ENCODE measurements at places on chromosomes 1 and 21.
A peak's percentile ranks its signal among the peaks of the same experiment; 100 is the strongest.

- no peak for DNase-seq
These were observed 70.0 kb upstream of the SELENON start for GRCh38 chr1:25729790-25730644.

- DNase-seq, result peak; percentile 79
These were observed 86.8 kb upstream of the GCLM start for GRCh38 chr1:93995837-93996536.

GRCh38 chr1:187854457-187854856 is 1025.7 kb downstream of the PLA2G4A start:
- no peak for DNase-seq

- no peak for DNase-seq
These were observed 45.7 kb upstream of the CACYBP start for GRCh38 chr1:174954073-174954460.

- no peak for DNase-seq
These were observed 63.6 kb upstream of the GALNT2 start for GRCh38 chr1:230003409-230003808.

DNA sequence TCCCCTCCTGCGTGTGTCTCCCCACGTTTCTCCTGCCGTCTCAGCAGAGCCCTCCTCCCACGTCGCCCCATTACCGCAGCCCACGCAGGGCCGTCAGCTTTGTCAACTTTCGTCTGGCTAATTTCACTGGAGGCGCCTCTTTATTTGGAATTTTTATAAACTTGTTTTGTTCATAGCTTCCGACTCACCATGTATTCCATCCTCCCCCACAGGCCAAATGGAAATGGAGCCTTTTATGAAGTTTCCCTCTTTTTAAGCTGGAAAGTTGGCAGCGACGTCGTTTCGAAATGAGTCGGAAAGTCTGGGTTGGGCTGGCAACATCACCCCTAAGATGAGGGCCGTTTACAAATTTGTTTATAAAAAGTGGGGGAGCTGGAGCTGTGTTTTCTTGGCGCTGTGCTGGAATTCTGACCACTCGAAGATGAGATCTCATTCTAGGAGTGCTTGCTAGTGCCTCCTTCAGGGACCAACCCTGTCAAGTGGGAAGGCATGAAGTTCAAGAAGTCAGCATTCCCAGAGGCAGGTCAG is 23.7 kb upstream of the SLC45A1 start:
- DNase-seq, result no peak

DNA sequence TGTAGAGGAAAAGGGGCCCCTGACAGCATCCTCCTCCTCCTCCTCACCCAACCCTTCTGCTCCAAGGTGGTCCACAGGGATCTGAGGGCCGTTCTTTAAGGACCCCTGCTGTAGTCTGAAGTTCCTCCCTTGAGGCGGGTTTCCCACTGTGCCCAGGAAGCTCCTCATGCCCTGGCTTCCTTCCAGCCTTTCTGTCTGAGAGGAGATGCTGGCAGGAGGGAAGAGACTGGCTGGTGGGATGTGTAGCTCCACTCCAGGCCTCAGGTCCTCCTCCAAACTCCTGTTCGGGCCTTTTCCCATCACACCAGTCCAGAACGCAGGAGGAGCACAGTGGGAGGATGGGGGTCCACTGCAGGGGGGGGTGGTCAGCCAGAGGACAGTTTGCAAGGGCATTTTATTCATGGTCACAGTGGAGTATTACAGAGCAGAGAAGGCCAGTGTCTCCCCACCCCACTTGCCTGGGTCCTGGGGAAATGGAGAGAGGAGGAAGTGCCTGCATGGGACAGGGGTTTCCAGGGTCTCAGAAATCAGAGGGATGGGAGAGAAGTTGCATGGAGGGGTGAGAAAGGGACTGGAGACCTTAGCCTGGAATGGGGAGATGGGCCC is 7.8 kb downstream of the ETV3L start:
- DNase-seq, result no peak

- DNase-seq, result peak; percentile 90
These were observed 59.8 kb upstream of the ACOT11 start for GRCh38 chr1:54488065-54488750.

DNA sequence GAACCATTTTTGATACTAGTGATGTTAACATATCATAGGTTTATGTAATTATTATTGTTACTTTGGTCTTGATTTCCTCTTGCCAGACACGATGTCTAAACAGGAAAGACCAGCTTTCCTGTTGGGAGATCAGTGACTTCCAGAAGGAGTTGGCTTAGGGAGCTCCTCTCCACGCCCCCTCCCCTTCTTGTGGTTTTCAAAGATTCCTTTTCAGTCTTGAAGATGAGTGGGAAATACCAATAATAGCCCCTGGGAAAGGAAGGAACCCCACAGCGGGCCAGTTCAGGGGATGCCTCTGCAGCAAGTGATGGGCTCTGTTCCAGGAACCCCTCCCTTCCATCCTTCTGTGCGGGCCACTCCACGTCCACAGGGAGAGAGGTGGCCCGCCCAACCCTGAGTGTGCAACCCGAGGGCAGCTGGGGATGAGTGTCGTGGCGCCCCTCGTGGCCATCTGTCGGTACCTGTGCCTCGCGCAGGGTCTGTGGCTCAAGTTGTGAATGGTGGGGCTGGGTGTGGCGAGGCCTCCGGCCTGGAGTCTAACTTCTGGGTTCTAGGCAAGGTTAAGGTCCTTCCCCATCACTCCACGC is 65.7 kb downstream of the TLR5 start:
- DNase-seq, result no peak

DNA sequence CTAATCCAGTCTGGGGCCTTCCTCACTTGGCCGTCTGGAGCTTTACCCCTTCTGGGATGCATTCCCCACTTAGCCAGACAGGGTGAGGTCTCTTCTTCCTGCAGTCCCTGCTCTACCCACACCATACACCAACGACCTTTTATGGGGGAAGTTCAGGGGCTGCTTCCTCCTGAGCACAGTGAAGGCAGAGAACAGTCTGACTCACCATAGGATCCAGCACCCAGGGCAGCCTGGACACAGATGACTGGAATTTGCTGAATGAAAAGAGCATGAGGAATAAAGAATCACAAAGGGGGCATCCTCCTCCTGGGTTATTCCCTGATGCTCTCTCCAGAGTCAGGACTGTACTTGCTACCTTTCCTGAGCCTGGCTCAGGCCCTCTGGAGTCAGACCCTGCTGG is 4.6 kb upstream of the FOXE3 start:
- DNase-seq, result no peak

DNA sequence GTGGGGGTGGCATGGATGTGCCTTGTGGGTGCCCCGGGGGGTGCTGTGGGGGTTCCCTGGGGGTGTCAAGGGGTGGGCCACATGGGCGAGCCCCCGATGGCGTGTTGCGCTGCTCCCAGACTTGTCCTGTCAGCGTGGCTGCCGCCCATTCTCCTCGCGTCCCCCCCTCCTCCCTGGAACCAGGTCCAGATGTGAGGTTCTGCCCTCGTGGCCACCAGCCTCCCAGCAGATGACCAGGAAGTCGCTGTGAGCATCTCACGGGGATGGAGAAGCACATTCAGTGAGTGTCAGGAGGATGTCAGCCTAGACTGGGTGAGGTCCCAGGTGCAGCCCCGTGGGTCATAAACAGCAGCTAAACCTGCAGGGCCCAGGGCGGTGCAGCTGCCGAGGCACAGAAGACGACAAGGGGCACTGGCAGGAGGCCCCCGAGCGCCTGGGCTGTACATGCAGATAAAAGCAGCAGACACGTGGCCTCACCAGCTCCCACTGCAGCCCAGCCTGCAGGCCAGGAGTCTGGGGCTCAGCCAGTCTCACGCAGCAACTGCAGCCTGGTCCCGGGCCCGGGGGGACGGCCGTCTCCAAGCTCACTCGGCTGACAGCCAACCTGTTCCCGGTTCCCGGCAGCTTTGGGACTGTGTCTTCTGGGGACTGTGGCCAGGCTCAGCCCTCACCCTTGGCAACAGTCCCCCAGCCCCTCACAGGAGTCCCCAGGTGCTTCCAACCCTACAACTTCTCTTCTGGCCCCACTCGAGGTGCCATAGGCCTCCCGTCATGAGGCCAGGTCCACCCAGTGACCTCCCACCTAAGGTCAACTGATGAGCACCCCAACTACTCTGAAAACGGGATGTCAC is 17.5 kb upstream of the COL6A2 start:
- DNase-seq, result peak; percentile 33

- no peak for DNase-seq
These were observed 37.2 kb downstream of the C1orf94 start for GRCh38 chr1:34213956-34214355.

- DNase-seq, result no peak
These were observed 76.0 kb upstream of the C1orf105 start for GRCh38 chr1:172344444-172344843.

- no peak for DNase-seq
These were observed 55.9 kb downstream of the MRPS6 start for GRCh38 chr21:34129039-34129891.

DNA sequence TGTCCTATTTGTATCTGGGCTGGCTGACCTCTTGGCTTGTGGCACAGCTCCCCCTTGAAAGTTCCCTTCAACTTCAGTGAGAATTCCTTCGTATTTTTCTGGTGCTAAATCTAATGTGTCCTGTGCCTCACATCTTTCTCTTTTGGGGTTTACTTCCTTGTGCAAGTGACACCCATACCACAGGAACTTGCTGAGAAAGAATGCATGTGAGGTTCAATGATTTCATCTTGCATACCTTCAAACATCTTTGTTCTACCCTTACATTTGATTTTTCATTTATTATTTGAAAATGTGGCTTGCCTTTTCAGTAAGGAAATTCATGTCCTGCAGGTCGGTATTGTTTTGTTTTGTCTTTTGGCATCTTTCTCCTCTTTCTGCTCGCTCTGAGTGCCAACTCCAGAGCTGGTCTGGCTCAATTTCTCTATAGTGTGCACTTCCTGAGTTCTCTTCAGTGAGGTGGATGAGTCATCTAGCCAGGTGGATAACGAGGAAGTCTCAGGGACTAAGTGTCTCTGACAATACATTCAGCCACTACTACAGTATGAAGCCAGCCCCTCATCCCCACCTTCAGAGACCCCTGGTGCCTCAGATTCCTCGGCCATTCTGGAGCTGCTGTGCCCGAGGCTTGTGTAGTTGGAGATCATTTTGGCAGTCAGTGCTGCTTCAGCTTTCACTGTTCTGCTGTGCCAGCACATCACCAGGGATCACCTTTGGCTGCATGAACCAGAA is 59.5 kb downstream of the RIPK4 start:
- no peak for DNase-seq

All from liver (tissue), 10 donors.